Pericardium fibroblast (primary cell): ENCODE measurements at places on chromosomes 5 and 9. TPM values are rescaled to one million over a fixed set of nuclear protein-coding genes. Genes with fewer than 3 reads are reported as not detected.

Gene ZFP2
- total RNA-seq, result 0.94 and 1.8 TPM in 2 replicates

Gene TUT7
- 15.2 and 22.5 TPM in 2 replicates for total RNA-seq

Gene PAM
- 125 and 161 TPM in 2 replicates for total RNA-seq

Gene OTP
- not detected in 2 replicates for total RNA-seq

Gene GPX3
- total RNA-seq, result 106 and 133 TPM in 2 replicates

Gene ENHO
- total RNA-seq, result not detected in 2 replicates

Gene TAF11L11
- total RNA-seq, result not detected in 2 replicates

Gene CCDC69
- total RNA-seq, result 6.8 and 12.9 TPM in 2 replicates
